Mucosa of descending colon (tissue), 3 donors: ENCODE measurements at places on chromosomes 4 and X.

GRCh38 chrX:150696866-150697265 is 3.7 kb downstream of the MTMR1 start:
- no peak for DNase-seq

DNA sequence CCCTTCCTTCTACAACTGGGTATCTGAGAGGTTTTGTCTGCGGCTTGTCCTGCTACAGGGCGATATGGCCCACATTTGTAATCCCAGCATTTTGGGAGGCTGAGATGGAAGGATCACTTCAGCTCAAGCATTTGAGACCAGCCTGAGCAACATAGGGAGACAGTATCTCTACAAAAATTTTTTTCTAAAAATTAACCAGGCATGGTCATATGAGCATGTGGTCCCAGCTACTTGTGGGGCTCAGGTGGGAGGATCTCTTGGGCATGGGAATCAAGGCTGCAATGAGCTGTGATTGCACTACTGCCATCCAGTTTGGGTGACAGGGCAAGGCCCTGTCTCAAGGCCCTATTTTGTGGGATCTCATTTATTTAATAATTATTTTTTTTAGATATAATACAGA is 420.6 kb upstream of the PABPC4L start:
- no peak for DNase-seq

GRCh38 chr4:187666034-187666433 is 329.5 kb upstream of the ZFP42 start:
- DNase-seq = no peak

GRCh38 chr4:71857713-71858451 is 74.0 kb upstream of the GC start:
- no peak for DNase-seq
